ENCODE measurements at places on chromosomes 7 and 10. TPM values are rescaled to one million over a fixed set of nuclear protein-coding genes. Genes with fewer than 3 reads are reported as not detected.

Gene INA
- not detected for total RNA-seq

Gene FGFR2
- 45.9 TPM for total RNA-seq

Gene ELFN1
- 1.3 TPM for total RNA-seq

Gene CDC123
- total RNA-seq: 119 TPM

Gene NYAP1
- 0.56 TPM for total RNA-seq

Data from SJCRH30 (cell line).